ENCODE measurements at places on chromosomes 6 and 20.

GRCh38 chr20:38043512-38044300 is 10.2 kb downstream of the RPRD1B start:
- peak; percentile 93 for ATAC-seq

DNA sequence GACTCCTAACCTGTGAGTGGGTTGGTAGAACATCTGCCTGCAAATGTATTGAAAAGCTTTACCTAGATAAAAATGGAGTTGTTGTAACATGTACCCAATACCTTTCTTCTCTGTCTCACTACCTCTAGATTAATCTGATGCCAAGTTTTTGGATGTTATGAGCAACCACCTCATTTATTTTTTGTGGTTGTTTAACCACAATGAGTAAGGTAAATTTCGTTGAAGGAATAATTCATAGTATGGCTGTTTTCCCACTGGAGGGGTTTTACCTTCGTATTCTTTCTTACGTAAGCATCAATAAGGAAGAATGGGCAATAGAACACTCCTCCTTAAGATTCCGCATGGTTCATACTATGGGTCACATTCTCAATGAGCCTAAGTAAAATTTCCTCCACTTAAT is 165.4 kb downstream of the CDH26 start:
- no peak for ATAC-seq

DNA sequence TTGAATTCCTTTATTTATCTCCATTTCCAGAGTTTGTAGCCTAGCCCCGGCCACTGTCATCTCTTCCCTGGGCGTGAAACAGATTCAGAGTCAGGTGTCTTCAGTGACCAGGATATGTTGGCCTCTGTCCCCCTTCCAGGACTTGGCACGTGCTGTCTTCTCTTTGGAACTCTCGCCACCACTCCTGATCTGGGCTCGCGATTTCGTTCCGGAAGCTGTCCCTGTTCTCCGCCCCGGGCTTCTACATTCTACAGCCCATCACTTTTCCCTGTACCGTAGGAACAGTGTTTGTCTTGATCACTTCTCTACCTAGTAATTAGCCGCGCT is 739 bp downstream of the GSS start:
- no peak for ATAC-seq

GRCh38 chr6:39812853-39813533 is 20.8 kb downstream of the DAAM2 start:
- no peak for ATAC-seq

DNA sequence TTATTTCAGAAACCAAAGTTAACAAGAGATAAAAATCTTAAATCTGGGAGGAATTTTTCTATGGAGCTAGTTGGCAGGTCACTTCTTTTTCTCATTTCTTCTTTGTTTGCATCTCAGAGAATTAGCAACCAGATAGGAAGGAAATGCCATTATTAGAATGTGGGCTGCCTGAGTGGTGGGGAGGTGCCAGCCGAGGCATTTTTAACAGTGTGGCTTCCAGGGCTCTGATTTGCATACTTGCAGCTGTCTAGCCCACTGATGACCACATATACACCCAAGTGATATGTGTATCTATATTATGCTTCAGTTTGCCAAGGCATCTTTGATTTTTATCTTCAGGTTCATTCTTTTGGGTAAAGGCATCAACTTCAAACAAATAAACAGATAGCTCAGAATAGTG is 206.7 kb downstream of the CLIC5 start:
- ATAC-seq, result no peak

DNA sequence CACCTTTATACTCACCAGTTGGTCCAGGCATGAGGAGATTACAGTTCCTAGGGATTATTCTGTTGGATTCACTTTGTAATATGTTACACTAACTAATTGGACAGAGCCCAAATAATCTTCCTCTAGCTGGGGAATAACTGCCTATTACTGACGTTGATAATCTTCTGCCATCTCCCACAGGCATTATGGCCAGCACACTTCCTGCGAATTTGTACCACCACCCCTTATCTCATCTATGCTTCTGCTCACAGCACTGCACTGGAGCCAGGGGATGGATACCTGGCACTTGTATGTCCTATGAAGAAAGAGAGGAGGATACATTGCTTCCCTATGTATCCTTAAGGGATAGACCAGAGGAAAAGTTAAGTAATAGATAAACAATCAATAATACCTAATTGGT is 494.8 kb upstream of the MAN1A1 start:
- ATAC-seq, result no peak

DNA sequence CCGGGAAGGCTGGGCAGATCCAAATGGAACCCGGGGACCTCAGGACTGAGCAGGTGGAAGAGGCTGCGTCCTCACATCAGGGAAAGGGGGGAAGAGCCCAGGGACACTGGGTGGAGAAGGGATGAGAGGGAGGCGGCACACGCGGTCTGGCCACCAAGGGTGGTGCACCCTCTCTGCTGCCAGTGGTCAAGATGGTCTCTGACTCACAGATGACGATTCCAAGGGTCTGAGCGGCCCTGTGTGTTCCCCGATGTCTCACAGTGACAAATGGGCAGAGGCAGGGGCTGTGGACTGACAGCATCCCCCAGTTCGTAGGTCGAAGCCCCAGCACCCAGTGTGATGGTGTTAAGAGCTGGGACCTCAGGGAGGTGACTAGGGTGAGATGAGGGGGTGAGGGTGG is 32.1 kb downstream of the SLCO4A1 start:
- no peak for ATAC-seq

DNA sequence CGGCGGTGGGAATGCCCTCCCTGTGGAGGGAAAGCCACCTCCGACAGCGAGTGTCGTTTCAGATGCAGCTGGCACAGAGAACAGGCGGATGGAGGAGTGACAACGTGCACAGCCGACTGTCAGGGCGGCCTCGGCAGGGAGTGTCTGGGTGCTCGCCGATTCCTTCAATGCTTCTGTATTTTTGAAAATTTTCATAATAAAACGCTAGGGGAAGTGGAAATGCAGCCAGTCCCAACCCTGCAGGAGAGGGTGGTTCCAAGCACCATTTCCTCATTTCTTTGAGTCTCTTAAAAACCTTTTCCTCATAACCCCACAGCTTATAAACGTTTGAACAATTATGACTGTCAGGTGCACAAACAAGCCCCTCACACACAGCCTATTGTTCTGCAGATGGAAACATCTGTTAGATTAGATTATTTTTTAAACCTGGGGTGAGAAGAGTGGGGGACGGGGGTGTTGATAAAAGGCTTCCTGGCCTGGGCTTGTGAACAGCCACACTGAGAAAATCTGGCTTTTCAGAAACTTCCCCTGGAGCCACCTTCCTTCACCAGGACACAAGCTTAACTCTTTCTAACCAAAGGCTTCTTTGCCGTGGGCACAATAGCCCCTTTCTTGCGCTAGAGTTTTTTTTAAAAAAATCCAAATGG is 228.9 kb downstream of the ANKRD60 start:
- peak; percentile 70 for ATAC-seq

- peak; percentile 21 for ATAC-seq
These were observed 402 bp downstream of the OSBPL2 start for GRCh38 chr20:62238569-62239277.

DNA sequence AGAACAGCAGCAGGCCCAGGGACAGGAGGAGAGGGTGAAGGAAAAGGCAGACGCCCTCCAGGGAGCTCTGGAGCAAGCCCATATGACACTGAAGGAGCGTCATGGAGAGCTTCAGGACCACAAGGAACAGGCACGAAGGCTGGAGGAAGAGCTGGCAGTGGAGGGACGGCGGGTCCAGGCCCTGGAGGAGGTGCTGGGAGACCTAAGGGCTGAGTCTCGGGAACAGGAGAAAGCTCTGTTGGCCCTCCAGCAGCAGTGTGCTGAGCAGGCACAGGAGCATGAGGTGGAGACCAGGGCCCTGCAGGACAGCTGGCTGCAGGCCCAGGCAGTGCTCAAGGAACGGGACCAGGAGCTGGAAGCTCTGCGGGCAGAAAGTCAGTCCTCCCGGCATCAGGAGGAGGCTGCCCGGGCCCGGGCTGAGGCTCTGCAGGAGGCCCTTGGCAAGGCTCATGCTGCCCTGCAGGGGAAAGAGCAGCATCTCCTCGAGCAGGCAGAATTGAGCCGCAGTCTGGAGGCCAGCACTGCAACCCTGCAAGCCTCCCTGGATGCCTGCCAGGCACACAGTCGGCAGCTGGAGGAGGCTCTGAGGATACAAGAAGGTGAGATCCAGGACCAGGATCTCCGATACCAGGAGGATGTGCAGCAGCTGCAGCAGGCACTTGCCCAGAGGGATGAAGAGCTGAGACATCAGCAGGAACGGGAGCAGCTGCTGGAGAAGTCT is 25.5 kb downstream of the C20orf173 start:
- no peak for ATAC-seq

- peak; percentile 1 for ATAC-seq
These were observed 697 bp upstream of the CEP43 start for GRCh38 chr6:166998256-166999144.

DNA sequence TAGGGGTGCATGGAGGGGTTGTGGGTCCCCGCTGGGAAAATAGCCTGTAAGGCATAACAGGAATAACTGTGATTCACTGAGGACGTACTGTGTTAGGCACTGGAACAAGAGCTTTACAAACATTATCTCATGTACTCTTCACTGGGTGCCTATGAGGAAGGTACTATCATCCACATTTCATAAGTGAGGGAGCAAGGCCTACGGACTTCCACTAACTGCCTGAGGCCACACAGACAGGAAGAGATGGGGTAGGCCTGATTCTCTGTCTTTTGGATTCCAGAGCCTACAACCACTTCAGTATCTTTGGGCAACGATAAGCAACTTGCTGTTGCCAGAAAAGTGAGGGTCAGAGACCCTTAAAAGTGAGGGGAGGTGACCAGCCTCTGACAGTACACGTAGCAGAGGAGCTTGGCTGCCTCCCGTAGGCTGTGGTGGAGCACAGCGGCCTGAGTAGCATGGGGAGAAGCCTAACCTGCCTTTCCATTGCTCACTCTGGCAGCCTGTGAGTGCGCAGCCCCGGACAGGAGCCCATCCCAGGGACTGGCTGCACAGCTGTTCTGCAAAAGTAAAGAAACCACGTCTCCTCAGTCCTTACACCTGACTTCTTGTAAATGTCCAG is 30.4 kb downstream of the PSMB1 start:
- ATAC-seq, result peak; percentile 75

DNA sequence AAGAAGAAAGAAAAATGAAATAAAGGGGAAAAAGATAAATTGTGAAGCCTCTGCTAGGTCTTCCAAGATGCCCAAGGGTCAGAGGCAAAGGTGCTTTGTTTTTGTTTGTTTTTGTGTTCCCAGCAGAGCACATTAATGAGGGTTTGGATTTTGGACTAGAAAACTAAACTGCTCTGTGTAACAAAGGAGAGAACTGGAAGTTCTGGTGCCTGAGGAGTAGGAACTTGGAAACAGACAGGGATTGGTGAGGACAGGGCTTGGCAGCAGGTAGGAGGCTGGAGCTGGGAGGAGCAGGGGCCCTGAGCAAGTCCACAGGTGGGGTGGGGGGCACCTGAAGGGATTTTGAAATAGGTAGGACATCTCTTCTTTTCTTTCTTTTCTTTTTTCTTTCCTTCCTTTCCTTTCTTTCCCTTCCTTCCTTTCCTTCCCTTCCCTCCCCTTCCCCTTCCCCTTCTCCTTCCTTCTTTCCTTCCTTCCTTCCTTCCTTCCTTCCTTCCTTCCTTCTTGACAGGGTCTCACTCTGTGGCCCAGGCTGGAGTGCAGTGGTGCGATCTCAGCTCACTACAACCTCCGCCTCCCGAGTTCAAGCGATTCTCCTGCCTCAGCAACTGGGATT is 15.3 kb upstream of the ABRACL start:
- no peak for ATAC-seq

GRCh38 chr20:7499201-7499600 is 441.1 kb downstream of the HAO1 start:
- ATAC-seq, result no peak

DNA sequence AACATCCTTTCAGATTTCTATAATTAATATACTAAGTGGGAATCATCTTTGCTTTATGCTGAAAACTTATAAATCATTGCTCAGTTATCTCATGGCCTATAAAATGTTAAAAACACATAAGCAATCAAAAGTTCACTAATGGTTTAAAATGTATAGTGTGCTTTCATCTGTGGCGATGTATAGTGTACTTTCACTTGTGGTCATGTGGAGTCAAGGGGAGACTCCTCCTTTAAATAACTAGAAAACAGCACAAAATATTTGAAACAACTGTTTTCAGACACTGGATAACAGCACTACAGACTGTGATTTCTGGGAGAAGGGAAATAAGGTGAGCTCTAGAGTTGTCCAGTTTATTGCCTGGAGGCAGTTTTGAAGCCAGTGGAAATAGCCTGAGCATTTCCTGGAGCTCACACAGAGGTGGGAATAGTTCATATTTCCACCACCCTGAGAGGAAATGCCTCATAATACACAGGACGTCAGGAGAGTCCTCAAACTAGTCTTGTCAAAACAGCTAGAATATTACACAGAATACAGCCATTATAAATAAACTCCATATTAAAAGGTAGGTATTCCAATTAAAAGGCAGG is 89.4 kb downstream of the CEP162 start:
- no peak for ATAC-seq

DNA sequence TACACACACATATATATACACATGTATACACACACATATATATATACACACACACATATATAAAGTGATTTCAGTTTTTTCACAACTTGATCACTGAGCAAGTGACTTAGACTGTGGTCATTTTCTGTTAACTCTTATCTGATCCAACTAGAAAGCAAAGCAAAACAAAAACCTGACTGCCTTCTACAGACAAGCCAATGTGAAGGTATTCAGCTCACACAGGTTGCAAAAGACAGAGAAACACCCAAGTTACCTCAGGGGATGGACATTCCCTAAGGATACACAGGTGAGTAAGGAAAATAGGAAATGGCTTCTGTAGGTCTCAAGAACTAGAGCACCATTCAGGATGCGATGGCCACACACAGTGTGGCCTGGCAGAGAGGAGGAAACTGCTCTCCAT is 58.4 kb upstream of the IER3 start:
- ATAC-seq, result no peak

DNA sequence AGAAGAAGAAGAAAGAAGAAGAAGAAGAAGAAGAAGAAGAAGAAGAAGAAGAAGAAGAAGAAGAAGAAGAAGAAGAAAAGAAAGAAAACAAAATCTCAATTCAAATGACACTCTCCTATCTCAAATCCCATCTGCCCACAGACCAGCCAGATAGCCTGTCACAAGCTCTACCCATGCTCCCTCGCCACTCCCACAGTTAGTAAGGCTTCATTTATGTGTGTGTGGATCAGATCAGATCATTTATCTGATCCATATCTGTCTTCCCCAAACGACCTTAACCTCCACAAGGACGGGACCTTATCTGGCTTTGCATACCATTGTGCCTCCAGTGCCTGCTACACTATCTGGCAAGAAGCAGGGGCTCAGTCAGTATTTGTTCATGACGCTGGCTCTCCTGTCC is 81.9 kb upstream of the RREB1 start:
- ATAC-seq, result no peak

- peak; percentile 59 for ATAC-seq
These were observed 838 bp downstream of the STMN3 start for GRCh38 chr20:63652192-63652980.

- no peak for ATAC-seq
These were observed 72.3 kb upstream of the PDE7B start for GRCh38 chr6:135779213-135779612.

- ATAC-seq, result peak; percentile 91
These were observed 1.4 kb upstream of the PRND start for GRCh38 chr20:4720041-4720976.

GRCh38 chr20:42173440-42173839 is 555.3 kb upstream of the CHD6 start:
- no peak for ATAC-seq
